GM12878 (cell line): ENCODE measurements at places on chromosomes 12 and 14. TPM values are rescaled to one million over a fixed set of nuclear protein-coding genes. Genes with fewer than 3 reads are reported as not detected.

DNA sequence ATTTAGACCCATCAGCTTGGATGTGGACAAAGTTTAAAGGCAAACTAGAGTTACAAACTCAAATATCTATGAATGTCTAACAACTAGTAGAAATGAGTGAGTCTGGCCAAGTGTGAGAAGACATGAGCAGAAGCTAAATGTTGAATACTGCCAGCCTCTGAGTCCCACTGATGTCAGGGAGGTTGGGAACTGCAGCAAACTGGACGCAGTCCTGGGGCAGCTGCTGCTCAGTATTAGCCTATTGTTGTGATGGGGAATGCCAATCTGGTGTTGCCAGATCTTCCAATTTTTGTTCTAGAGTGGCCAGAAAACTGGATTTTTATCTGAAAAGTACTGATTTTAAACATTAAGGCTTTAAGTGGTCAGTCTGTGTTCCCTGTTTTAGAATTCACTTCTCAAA, 770.4 kb upstream of the STXBP6 start:
- no peak overlapping the region for H3K27ac ChIP-seq
- H3K36me3 ChIP-seq, result no peaks in the 10 kb centered on the region
- H3K4me1 ChIP-seq, result no peaks in the 10 kb centered on the region
- no peak for DNase-seq
- no peak overlapping the region for H3K4me3 ChIP-seq
- no peaks in the 10 kb centered on the region for H3K27me3 ChIP-seq

GRCh38 chr12:100675432-100675831, 101.9 kb downstream of the GAS2L3 start:
- no peaks in the 10 kb centered on the region for H3K4me1 ChIP-seq
- DNase-seq, result no peak
- H3K27me3 ChIP-seq, result no peaks in the 10 kb centered on the region; the same call in 1 of the 2 replicates
- no peaks in the 10 kb centered on the region for H3K36me3 ChIP-seq

DNA sequence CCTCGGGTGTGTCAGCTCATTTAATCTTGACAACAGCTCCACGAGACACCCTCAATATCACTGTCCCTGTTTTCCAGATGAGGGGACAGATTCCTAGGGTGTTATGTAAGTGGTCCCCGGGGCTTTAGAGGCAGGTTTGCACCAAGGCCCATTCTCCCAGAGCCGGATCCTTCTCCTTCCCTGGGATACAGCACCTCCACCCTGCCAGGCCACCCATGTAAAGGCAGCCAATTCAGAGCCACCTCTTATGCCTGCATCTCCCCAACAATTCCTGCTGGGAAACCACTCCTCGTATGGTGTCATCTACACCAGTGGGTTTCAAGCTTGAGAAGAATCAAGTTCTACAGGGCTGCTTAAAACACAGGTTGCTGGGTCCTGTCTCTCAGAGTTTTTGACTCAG, 4.1 kb upstream of the CYP46A1 start:
- H3K36me3 ChIP-seq, result no peaks in the 10 kb centered on the region
- H3K27me3 ChIP-seq, result no peaks in the 10 kb centered on the region
- H3K4me1 ChIP-seq, result peaks cover 4% of the 10 kb centered on the region
- DNase-seq, result no peak
- no peak overlapping the region for H3K4me3 ChIP-seq

DNA sequence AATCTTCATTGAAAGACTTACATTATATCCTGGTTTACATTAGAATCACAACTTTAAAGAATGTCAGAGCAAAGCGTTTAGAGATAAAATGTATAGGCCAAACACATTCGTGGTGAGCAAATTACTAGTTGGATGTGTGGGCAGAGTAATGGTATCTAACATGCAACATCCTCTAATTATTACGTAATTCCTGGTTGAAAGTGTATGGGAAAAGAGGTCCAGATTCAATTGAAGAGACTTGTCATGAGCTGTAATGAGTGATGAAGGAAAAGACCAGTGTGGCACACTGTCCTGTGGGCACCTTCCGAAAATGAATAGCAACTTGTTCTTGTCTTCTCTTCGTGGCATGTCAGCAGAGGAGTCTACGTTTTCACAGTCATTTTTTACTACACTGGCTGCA, 192.8 kb downstream of the LRIG3 start:
- no peaks in the 10 kb centered on the region for H3K36me3 ChIP-seq
- H3K4me1 ChIP-seq, result no peaks in the 10 kb centered on the region
- no peak overlapping the region for H3K27ac ChIP-seq

- DNase-seq, result no peak
- no peak overlapping the region for H3K4me3 ChIP-seq
- H3K27ac ChIP-seq, result no peak overlapping the region
- no peaks in the 10 kb centered on the region for H3K4me1 ChIP-seq
- H3K27me3 ChIP-seq, result no peaks in the 10 kb centered on the region
Measured at GRCh38 chr12:130357241-130357640, 19.6 kb downstream of the PIWIL1 start.

Gene FGF23
- not detected in 2 replicates for total RNA-seq

Gene KCNA5
- total RNA-seq, result 0.29 and 0.44 TPM in 2 replicates
